ENCODE measurements at places on chromosomes 7 and 10.

DNA sequence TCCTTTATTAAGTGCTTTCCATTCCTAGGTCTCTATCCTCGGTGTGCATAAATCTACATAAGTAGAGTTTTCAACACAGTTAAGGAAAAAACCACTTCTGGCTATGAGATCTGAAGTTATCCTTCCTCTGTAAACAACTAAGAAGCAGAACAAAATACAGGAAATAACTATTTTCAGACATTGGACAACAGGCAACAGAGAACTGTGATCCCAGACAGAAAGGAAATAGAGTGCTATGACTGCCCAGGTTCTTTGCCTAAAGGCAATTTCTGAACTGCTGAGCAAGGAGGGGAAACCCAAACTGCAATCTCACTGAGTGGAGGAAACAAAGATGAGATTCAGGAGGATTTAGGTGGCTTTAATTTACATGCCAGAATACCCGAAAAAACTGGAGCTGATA, 285.4 kb downstream of the SNX13 start:
- no peak for DNase-seq

DNA sequence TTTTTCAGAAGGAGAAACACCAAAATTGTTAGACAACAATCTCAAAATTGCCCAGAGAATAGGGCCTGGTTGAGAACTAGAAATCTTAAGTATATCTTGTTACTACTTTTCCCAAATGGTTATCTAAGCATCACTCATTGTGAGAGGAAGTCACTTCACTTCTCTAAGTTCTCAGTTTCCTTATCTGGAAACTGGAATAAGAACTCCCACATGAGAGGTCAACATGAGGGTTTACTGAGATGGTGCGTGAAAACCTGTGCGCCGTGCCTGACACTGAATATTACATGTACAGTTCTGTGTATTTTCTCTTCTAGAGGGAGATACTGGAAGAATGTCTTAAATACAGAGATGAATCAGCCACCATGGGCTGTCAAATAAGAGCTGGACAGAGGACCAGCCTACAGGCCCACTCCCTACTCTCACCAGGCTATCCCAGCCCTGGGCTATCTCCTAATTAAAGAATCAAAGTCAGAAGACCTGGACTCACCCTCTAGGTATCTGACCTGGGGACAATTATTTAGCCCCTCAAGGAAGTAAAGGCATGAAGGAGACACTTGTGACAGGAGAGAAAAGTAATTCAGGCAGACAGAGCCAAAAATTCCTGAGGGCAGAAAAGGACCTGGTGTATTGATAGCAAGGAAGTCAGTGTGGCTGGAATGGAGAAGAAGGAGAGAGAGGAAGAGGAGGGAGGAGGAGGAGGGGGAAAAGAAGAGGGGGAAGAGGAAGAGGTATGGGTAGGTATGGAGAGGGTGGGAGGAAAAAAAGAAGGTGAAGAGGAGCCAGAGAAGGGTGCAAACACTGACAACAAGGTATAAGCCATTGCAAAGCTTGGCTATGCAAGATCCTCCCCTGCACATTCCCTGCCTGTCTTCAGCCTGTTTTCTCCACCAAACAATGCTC, 44.9 kb downstream of the CCDC71L start:
- no peak for DNase-seq

DNA sequence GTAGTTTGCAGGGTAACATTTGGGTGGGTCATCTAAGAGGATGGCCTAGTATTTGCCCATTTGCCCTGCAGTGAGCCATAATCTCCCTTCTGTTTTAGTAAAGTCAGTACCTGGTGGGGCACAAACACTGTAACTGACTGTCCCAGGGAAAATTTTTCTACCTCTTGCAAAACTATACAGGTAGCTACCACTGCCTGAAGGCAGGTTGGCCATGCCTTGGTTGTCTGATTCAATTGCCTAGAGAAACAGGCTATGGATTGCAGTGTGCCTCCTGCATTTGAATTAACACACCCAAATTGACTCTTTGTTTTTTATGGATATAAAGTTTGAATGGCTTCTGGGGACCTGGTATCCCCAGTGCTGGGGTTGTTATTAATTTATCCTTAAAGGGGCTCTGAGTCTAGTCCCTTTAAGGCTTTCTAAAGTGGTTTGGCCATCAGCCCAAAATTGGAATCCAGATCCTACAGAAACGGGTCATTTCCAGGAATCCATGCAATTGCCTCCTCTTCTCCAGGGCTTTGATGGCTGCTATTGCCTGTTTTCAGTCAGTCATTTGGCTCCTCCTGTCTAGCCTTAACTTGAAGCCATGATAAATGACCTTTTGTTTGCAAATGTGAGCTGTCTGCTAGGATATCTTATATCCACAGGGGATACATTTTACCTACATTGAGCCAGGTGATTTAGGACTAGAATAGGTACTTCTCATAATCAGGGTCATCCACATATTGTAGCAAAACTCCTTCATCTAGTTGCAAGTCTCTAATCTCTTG, 89.1 kb downstream of the STRA8 start:
- DNase-seq = no peak

DNA sequence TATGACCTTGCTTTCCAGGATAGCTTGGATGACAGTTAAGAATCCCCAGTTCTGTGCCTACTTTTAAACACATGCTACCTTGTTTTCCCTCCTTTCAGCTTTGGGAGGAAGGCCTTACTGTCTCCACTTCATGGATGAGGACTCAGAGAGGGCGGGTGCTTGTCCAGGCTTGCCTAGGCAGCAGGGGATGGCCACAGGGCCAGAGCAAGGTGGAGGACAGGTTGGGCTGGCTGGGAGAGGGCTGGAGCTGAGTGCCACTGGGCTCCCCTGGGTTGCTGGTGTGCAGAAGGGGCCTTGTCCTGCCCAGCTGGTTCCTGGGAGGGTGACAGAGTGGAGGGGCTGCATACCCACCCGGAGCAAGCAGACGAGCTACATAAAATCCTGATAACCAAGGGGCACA, 117.8 kb downstream of the GRK5 start:
- DNase-seq = no peak

DNA sequence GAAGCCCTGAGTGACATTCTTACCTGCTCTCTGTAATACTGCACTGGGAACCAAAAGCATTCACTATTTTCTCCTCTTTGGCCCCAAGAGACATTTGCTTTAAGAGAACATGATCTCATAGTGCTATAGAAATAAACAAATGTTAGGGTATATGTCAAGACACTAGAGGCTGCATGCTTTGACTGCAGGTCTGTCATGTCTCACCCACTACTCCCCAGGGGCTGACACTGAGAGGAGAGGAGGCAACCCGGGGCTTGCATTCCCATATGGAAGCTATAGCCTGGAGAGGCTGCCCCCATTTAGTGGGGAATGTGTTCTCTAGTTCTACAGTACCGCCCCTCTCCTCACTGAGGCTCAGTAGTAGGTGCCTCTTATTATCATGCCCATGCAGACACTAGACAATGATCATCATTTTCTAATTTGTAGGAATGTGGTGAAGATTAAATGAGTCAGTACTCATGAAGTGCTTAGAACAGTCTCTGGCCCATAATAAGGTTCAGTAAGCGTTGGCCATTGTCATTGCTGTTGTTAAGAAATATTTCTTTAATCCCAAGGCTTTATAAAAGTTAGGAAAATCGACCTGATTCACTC, 4.9 kb upstream of the SLF2 start:
- no peak for DNase-seq

DNA sequence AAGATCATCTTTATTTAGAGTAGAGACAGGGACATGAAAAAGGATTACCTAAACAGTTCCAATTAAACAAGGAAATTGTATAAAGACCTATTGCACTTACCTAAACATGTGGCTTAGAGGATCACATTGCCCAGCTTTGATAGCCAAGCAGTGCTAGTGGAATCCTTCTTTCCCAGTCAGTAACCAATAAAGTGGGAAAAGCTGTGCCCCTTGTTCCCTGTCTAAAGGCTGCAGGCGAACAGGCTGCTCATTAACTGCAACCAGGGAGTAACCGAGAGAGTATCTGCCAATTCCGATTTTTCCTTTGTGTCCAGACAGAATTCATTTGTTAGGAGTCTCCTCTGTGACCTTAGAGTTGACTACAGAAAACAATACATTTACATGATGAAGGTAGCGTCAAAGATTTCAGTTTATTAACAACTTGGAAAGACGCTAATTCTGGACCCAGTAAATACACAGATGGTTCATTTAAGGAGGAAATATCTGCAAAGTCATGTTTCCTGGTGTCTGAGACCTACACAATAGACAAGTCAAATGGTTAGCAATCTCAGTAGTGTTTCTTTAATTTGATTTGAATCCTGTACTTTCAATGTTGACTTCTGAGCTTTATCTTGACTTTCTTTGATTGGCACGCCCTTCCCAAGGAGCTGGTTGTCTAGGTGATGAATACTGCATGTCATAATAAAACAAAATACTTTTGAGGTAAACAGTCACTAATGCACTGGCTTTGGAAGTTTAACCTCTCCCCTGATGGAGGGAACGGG, 57.3 kb upstream of the MET start:
- no peak for DNase-seq

DNA sequence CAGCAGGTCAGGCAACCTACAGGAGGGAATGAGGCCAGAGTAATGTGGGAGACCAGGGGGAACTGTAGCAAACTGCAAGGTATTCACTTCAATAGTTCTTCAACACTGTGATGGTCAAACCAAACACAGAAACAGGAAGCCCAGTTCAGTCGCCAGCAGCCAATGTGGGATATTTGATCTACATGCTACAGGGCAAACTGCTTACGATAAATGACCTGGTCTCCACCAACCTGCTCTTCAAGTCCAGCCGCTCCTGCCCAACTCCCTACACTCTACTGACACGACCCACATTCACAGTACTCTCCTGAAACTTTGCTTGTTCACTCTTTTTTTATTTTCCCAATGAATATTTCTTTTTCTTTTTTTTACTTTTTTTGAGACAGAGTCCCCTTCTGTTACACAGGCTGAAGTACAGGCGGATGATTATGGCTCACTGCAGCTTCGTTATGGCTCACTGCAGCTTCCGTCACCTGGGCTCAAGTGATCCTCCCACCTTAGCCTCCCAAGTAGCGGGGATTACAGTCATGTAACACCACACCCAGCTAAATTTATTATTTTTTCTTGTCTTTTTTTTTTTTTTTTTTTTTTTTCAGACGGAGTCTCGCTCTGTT, 42.1 kb downstream of the MDH2 start:
- DNase-seq = no peak

- DNase-seq = no peak
Observed at GRCh38 chr10:131444286-131444685, 132.8 kb upstream of the TCERG1L start.

DNA sequence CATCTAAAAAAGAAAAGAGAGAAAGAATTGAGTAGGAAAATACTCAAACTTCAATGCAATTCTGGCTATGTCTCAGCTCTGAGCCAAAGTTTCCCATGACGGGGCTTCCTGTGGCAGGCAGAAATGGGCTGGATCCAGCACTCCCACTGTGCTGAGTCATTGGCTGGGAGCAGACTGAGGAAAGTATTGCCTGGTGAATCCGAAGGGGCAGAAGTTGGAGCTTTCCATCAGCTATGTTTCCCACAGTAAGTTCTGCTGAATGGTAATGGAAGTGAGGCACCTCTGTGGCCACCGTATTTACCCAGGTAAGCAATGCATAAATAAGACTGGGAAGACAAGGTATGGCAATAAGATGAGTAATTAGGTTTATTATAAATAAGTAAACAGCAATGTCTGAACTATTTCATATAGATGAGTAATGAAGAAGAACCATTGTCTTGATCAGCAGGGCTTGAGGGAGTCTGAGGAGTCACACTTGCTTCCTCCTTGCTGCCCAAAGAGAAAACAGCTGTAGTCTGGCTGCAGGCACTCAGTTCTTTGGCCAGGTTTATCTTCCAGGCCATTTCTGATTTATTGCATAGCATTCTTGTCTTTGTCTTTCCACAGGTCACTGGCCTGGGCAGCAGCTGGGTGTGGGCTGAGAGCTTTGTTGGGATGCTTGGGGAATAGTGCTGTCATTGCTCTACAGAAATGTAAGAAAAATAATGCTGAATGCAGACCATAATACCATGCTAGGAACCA, 255.3 kb downstream of the DNAJB9 start:
- DNase-seq = no peak

DNA sequence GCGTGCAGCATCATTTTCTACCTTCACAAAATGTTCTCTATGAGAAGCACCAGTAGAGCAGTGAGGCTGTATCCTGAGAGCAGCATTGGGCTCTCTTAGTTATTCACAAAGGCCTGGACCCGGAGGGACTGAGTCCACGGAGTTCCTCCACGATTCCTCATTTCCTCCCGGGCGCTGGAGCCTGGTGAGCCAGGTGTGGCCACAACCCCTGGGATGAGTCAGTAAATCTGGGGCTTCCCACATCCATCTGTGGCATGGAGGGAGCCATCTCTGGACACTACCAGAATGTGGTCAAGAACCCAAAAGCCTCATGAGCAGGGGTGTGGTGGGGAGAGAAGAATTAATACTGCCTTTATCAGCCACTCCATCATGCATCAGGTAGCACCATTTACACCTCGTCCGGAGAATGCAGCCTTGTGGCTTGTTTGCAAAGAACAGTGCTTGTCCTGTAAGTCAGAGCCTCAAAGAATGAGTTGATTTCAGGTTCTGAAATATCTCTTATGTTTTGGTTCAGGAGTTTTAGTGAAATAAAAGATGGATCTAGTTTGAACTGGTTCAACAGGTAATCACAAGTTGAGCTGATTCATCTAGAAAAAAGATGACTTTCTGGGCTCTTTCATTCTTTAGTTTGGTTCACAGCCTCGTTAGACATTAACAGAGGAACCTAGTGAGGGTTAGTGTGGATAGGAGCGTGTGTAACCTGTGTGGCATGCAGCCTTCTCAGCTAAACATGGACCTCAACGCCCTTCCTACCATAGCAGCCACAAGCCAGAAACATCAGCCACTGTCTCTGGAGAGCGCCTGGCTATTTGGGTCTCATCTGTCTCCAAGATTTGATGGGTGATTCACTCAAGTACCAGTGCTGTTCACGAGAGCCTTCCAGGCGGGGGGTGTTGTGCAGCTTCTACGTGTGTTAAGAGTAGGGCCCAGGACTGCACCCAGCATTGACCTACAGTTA, 95.2 kb downstream of the WDR37 start:
- DNase-seq = no peak

DNA sequence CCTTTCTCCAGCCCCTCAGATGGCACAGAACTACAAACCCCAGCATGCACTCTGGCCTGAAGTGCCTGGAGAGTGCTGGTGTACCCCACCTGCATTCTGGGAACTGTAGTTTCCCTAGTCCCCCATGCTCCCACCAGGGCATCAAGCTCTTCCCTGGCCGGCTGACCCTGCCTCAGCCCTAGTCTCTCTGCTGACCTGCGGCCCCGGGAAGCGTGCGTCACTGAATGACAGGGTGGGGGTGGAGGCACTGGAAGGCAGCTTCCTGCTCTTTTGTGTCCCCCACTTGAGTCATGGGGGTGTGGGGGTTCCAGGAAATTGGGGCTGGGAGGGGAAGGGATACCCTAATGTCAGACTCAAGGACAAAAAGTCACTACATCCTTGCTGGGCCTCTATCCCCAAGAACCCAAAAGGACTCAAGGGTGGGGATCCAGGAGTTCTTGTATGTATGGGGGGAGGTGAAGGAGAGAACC, 2.1 kb downstream of the NOS3 start:
- no peak for DNase-seq

DNA sequence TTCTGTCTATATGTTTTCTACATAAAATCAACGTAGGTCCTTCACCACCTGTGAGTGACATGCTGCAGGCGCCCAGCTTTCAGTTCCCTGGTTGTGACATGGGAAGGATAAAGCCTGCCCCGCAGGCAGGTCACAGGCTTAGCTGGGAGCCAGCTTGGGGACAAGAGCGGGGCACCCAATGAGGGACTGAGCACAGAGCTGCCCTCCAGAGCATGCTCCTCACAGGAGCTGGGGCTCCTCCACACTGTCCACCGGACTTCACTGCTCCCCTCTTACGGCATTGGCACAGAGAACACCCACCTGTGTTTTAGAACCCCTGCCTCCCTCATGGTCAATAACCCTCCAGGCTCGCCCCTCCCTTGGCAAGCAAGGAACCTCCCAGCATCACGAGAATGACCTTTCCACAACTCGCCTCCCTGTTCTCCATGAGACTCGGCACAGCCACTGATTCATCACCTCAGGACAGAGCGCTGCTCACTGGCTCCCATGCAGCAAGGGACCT, 187.1 kb downstream of the TNS3 start:
- no peak for DNase-seq
